ENCODE measurements at places on chromosomes 12 and 14.

DNA sequence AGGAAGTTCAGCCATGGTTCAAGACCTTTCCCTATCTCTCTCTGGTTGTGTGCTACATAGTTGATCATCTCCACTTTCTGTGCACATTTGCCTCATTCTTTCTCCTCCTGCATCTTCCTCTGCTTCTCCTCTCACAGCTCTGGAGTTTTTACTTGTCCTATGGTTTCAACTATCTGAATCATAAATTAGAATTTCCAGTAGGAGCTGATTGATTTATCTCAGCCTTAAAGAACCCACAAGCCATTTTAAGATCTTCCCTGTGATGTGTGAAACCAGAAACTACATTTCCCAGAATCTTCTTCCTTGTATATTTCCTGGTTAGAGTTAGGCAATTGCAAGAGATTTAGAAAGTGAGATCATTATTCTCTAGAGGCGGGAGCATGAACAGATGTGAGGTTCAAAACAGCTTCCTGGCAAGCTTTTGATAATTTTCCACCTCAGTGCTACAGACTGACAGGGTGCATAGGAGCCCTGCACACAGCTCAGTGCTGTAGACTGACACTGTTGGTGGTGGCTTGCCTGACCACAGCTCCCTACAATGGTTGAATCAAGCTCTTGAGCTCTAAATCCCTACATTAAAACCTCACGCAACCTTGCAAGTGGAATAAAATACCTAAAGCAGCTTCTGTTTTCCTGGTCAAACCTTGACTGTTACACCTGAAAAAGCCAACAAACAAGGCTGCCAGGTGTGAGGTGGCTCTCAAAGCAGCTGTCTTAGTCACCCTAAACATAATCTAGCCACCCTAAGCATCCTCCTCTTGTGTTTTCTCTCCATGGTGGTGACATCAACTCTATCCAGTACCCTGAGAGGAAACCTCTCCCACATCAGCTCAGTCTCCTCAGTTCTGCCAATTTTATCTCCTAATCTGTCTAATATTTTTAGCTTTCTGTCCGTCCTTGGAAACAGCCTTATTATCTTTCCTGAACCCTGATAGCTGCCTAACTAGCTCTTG lies 21.5 kb upstream of the IFNG start:
- no peak for DNase-seq

- no peak for DNase-seq
These were observed 50.5 kb downstream of the B4GALNT3 start for GRCh38 chr12:510071-510825.

DNA sequence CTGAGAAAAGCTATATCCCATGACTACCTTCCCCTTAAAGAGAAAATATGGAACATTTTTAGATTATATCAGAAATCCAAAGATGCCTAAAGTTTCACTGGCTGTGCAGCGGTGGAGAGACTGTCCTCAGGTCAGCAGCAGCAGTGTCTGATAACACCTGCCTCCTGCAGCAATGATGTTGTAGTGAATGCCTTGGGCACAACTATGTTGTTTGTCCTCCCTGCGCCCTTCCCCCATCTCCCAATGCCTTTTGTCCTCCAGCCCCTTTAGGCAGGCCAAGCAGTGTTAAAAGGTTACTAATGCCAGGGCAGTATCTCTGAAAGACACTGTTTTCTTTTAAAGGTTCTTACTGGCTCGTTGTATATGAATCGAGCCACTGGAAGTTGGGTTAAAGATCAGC lies 13.2 kb downstream of the RTRAF start:
- no peak for DNase-seq

- DNase-seq = no peak
These were observed 477.9 kb downstream of the ATP23 start for GRCh38 chr12:58419196-58419760.

- DNase-seq = no peak
These were observed 29.3 kb upstream of the PIWIL1 start for GRCh38 chr12:130308393-130308792.

- no peak for DNase-seq
These were observed 268.6 kb downstream of the TRHDE start for GRCh38 chr12:72540811-72541210.

DNA sequence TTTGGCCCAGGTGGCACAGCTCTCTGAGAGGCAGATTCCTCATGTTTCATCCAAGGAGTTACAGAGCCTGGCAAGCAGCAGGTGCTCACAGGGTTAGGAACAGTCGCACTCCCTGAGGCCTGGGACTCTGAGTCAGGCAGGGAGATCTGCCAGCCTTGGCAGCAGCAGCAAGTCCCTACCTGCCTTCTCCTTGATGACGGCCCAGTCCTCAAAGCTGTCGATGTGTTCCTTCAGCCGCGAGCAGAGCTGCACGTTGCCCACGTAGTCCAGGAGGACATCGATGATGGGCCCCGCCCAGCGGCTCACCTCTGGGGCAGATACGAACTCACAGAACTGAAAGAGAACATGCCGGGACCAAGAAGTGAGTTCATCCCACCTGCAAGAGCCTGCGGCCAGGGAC lies 10.4 kb downstream of the FAM181A start:
- DNase-seq = no peak

DNA sequence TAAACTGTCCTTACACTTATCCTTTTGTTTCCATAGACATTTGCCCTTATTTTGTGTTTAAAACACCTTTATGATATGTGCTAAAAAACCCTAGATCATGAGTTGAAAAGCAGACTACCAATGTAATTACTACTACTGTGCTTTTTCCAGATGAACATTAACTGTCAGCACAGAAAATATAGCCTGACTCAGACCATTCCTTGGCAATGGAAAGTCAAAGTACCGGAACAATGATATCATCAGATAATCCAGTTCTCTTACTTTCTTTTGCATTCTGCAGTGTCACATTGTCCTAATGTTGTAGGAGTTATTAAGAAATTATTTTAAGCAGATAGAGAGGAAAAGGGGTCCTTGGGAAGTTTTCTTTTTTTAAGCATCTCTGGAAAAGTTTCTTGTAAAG lies 1189.0 kb upstream of the FLRT2 start:
- DNase-seq = no peak

- no peak for DNase-seq
These were observed 1.5 kb downstream of the RAB35 start for GRCh38 chr12:120115066-120115465.

GRCh38 chr14:89288114-89288513 lies 128.9 kb downstream of the FOXN3 start:
- DNase-seq = no peak

DNA sequence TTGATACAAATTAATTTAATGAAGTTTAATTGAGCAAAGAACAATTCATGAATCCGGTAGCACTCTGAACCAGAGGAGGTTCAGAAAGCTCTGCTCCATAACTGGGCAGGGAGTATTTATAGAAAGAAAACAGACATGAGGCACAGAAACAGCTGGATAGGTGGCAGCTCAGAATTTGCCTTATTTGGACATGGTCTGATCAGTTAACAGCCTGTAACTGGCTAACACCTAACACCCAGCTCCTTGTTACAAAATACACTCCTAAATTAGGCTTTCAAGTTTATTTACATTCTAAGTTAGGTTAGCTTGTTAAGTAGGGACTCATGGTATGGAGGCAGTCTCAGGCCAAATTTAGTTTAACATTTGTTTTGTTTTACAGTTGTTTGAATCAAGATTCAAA lies 67.8 kb upstream of the TMCC3 start:
- no peak for DNase-seq

DNA sequence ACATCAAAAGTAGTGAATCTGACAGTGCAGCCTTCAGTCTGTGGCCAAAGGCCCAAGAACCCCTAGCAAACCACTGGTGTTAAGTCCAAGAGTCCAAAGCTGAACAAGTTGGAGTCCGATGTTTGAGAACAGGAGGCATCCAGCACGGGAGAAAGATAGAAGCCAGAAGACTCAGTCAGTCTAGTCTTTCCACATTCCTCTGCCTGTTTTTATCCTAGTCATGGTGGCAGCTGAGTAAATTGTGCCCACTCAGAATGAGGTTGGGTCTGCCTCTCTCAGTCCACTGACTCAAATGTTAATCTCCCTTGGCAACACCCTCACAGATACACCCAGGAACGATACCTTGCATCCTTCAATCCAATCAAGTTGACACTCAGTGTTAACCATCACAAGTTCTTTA lies 1255.4 kb downstream of the LRFN5 start:
- DNase-seq = no peak

- no peak for DNase-seq
These were observed 42.7 kb downstream of the CDC42BPB start for GRCh38 chr14:103014466-103015228.

DNA sequence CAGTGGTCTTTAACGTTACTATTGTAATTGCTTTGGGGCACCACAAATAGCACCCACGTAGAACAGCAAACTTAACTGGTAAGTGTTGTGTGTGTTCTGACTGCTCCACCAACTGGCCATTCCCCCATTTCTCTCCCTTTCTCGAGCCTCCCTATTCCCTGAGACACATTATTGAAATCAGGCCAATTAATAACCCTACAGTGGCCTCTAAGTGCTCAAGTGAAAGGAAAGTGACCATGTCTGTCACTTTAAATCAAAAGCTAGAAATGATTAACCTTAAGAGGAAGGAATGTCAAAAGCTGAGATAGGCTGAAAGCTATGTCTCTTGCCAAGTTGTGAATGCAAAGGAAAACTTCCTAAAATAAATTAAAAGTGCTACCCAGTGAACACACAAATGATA lies 22.3 kb downstream of the PPP1R13B start:
- DNase-seq = no peak

DNA sequence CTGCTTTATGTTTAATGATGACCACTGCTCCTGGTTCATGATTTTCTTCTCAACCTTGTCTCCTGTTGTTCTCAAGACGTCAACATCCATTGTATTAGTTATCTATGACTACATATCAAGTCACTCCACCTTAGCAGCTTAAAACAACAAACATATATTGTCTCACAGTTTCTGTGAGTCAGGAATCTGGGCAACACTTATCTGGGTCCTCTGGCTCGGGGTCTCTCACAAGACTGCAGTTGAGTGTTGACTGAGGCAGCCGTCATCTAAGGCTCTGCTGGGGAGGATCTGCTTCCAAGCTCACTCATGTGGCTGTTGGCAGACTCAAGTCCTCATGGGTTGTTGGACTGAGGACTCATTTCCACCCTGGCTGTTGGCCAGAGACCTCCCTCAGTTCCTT lies 27.3 kb upstream of the FRS2 start:
- peak; percentile 49 for DNase-seq

GRCh38 chr12:79531518-79531917 lies 159.2 kb downstream of the PAWR start:
- DNase-seq = no peak

GRCh38 chr12:6998715-6999451 lies 19.4 kb downstream of the LPCAT3 start:
- peak; percentile 50 for DNase-seq

DNA sequence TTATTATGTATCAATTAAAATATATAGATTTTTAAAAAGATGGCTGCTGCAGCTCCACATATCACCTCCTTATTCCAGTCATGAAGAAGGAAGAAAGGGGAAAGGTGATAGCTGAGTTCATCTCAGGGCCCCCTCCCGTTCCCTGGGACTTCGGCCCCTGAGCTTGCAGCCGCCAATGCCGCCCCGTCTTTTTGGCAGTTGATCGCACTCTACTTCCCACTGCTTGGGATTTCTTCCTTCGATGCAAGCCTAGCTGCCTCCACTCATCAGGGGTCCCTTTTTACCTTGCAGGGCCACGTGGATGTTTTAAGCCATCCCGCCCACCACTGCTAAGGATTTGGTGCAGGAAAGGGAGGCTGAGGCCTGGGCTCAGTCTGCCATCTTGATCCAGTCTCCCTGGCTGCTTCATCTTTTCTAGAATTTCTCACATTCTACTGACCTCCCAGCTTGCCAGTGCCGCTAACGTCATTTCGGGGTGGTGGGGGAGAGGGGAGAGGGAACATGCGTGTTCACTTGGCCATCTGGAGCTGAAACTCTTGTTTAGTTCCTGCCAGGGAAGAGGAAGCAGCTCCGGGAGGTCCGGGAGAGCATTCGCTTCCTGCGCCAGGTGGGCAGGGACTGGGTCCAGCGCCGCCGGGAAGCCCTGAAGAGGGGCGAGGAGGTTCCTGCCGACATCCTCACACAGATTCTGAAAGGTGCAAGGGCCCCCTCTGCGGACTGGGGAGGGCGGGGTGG lies 31.3 kb downstream of the CYP46A1 start:
- DNase-seq = no peak

DNA sequence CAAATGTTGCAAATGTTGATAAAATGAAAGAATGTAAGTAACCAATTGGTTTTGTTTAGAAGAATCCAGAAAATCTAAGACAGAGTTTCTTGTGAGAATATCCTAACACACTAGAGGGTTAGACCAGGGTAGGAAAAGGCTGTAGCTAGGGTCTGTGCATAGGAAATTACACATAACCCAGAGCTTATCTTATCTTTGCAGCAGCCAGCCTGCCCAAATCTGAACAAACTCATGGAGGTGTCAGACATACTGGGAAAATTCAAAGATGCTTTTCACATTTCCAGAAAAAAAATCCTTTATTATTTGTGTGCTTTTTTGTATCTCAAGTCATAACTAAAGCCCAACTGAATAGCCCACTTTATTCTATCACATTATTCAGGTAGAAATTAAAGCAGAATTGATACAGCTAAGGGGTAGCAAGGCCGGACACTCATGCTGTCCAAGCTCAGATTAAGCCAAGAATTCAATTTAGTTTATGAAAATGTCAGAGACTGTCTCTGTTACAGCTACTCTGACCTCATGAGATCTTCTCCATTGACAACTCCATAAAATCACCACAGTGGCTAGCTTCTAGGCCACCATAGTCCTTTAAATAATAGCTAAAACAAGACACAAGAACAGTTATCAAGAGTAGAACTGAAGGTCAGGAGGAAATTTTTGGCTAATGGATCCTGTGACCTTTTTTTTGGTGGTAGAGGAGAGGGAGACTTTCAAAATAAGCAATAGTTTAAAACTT lies 169.6 kb upstream of the RASSF8 start:
- no peak for DNase-seq

DNA sequence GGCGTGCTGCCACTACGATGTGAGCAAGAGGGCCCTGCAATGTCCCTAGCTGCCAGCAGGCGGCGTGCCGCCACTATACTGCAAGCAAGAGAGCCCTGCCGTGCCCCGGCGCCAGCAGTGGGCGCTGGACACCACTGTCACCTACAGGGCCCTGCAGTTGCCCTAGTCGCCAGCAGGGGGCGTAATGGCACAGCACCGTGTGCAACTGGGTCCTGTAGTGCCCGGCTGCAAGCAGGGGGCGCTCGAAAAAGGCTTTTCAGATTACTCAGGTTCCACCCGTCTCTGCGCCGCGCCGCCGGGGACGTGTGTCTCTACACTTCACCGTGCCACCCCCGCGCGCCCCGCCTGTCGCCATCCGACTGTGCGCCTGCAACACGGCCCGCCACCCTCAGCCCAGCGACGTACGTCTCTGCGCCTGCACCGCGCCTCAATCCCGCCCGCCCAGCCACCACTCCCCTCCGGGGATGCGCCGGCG lies 1356.9 kb downstream of the TMEM121 start:
- no peak for DNase-seq

All from epithelial cell of proximal tubule (primary cell).